ENCODE measurements at places on chromosomes 1 and 21.
A peak's percentile ranks its signal among the peaks of the same experiment; 100 is the strongest.

- no peak for DNase-seq
Measured at GRCh38 chr1:55224729-55225128, 9.6 kb upstream of the USP24 start.

GRCh38 chr1:61332196-61332753, 249.9 kb downstream of the NFIA start:
- DNase-seq = no peak

- peak; percentile 61 for DNase-seq
Measured at GRCh38 chr1:213997038-213997771, 9.4 kb downstream of the PROX1 start.

DNA sequence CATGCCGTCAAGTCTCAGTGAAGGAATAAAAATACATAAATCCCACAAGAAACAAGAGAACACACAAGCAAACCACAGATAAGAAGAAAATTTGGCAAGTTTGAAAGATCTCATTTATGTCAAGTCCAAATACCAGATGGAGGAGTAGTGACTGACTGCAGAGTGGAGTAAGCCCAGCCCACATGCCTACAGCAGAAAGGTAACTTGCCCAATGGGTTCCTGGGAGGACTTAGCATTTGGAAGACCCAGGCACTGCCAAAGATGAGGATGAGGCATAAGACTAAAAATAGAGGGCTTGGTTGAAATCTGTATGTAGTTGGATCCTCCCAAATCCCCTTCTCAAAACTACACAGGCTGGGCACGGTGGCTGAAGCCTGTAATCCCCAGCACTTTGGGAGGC, 70.8 kb downstream of the ZNF648 start:
- no peak for DNase-seq

- no peak for DNase-seq
Measured at GRCh38 chr1:204274446-204274845, 60.7 kb upstream of the GOLT1A start.

DNA sequence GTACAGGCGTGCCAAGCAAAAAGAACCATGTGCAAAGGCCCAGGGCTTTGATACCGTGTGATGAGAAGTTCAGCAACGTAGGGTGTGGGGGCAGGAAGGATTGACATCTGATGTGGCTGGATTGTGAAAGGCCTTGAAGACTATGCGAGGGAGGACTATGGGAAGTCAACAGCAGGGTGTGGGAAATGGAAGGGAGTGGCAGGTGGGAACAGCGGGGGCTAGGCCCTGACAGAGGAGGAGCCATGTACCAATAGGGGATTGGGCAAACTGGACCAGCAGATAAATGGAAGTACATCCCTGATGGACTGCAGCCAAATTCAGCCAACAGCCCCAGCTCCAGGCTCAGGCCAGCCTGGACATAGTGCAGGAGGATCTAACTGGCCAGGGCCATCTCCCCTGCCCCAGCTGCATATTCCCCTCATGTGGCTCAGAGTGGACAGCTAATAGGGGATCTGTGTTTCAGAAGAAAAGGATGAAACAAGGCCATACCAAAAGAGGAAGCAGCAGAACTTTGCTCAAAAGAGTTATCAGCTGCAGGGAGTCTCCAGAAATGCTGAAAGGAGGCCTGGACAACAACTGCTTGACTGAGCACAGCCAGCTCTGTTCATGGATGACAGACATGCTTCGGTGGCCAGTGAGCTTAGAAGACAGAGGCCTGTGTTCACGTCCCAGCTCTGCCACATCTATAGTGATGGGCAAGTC, 140.2 kb upstream of the SGIP1 start:
- DNase-seq = no peak

DNA sequence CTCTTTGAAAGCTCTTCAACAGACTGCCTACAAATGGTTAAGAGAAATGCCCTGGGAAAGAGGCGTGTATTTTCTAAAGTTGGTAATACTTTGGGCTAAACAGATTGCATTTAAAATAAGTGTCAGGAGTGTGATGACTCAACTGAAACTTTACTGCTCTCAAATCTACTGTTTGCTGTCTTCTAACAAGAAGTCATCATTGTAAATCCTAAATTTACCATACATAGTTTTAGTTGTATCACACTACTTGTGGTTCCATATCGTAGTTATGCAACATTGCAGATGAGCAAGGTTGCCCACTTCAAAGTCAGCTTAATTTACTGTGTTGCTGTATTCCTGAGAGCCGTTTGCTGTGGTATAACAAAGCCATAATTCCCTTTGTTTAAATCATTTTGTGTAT, 59.6 kb downstream of the RGS21 start:
- no peak for DNase-seq

DNA sequence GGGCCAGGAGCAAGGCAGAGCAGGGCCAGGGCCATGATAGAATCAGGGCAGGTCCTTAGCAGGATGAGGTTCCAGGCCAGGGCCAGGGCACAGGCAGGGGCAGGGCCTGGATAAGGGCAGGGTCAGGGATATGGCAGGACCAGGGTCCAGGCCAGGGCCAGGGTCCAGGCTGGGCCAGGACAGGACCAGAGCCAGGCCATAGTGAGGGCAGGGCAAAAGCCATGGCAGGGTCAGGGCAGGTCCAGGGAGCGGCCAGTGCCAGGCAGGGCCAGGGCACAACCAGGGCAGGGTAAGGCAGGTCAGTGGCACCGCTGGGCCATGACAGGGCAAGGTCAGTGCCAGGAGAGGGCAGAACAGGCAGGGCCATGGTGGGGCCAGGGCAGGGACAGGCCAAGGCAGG, 152.2 kb downstream of the LIPI start:
- DNase-seq = no peak

GRCh38 chr1:212506666-212507065, 73.9 kb downstream of the NENF start:
- no peak for DNase-seq

- DNase-seq = peak; percentile 6
Measured at GRCh38 chr21:17514124-17514845, 1.4 kb downstream of the CXADR start.

DNA sequence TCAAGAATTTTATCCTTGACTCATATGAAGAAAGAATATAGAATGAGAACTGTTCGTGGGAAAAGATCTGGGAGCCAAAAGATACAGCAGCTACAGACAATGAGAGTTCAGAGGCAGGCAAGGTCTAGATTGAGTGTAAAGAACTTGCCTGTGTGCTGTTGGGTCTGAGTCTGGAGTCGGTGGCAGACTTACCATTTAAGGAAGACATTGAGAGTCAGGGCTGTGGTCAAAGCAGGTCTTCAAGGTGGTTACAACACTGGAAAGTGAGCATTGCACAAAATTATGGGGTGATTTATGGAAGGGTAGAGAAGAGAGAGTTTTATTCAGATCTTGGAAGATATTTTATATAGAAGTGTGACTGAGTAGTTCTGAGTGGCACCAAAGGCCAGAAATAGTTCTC, 80.6 kb downstream of the TBX19 start:
- no peak for DNase-seq

GRCh38 chr1:80047791-80048190, 1041.3 kb upstream of the ADGRL4 start:
- DNase-seq = peak; percentile 85

DNA sequence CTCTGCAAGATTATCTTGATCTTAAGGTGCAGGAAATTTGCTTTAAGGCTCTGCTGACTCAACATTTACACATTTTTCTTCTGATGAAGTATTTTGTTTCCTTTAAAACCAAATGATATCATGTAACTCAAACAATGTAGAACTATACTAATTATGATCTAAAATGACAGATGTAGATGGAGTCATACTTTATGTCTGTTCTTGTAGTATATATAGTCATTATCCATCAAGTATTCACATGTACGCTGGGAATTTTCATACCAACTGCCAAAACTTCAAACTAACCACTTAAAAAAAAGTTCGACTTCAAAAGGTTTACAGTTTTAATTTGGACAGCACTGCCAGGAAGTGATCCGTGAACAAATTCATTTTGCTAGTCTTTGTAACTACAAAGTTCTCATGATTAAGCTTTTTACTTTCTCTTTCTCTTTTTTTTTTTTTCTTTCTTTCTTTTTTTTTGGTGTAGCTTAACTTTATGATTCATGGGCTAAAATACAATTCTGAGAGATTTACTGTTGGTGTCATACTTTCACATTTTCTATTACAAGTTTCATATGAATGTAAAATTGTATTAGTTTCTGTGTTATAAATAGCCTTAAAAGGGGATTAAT, 509.0 kb upstream of the CXADR start:
- peak; percentile 6 for DNase-seq

DNA sequence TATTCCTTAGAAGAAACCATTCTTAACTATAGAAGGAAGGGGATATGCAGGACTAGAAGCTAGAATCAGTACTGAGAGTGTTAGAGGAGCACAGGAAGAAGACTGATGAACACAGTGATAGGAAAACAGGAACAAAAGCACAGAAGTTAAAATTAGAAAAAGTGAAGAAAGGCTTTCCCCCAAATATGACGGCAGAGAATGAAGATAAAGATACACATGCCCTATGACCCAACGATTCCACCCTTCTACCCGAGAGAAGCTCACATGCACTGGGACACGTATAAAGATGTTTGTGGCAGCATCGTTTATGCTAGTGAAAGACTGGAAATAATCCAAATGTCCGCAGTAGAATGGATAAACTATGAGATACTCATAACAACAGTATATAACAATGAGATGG, 74.2 kb downstream of the DTL start:
- DNase-seq = no peak

DNA sequence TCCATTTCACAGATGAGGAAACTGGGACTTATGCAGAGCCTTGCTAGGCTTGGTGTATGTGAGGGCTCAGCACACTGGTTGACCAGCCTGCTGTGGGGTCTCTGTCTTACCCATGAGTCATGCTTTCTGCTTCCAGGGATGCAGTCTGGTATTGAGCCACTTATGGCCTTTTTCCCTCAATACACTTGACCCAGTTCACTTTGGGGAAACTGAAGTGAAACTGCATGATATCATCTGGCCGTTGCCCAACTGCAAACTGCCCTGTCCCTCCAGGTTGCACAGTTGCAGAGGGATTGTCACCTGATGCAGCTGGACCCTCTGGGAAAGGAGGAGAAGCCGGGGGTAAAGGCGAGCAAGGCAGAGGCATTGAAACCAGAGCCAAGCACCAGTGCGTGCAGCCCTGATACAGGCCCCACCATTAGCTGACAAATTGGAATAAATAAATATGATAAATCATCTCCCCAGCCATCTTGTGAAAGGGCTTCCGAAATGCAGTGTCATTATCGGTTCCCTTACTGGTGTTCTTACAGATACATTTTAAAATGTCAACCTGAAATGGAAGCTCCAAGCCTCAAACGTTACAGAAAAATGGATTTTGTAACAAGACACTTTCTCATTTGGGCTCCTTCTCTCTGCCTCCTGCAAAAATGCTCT, 39.3 kb upstream of the DUSP10 start:
- DNase-seq = peak; percentile 17

DNA sequence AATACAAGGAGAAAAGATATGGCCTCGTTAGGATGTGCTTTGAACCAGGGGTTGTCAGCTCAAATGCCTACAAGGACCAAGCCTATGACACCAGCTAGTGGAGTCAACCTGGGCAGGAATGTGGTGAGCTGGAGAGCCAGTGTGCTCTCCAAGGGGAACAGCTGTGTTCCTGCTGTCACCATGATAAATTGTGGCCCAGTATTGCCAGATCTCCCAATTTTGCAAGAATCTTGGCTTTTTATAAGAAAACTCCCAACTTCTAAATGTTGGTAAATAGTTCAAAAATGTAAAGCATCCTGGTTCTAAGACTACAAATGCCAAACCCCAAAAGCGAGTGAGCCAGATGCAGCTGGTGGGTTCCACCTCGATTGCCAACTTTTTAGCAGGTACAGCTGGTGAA, 391.1 kb downstream of the PLPP3 start:
- DNase-seq = no peak

DNA sequence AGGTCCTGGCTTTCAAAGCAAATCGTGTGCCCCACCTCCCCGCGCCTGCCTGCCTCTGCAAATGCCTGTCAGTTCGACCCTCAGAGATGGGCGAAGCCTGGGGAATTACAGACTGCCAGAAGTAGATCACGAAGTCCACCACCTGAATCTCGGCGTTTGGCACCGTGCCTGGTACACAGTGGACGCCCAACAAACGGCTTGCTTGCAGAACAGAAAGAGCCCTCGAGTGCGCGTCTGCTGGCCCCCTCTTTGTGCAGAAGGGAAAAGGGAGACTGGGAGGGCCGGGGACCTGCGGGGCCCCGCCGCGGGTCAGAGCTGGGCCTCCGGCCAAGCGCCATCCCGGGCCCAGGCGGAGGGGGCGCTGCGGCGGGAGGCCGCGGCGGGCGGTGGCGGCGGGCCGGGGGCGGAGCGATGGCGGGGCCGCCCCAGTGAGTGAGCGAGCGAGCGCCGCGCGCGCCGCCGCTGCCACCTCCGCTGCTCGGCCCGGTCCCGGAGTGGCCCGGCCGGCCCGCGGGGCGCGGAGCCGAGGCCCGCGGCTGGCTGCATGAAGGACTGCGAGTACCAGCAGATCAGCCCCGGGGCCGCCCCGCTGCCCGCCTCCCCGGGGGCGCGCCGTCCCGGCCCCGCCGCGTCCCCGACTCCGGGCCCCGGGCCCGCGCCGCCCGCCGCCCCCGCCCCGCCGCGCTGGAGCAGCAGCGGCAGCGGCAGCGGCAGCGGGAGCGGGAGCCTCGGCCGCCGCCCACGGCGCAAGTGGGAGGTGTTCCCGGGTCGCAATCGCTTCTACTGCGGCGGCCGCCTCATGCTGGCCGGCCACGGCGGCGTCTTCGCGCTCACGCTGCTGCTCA, at the start of gene ZDHHC18:
Gene ZDHHC18, plus strand, starts transcription at position 428 of the 845 bp plus-strand sequence. Its CDS starts 117 bp downstream, at position 545.
- peak; percentile 83 for DNase-seq

- peak; percentile 73 for DNase-seq
Measured at GRCh38 chr1:44903011-44903680, 60.1 kb upstream of the PTCH2 start.

DNA sequence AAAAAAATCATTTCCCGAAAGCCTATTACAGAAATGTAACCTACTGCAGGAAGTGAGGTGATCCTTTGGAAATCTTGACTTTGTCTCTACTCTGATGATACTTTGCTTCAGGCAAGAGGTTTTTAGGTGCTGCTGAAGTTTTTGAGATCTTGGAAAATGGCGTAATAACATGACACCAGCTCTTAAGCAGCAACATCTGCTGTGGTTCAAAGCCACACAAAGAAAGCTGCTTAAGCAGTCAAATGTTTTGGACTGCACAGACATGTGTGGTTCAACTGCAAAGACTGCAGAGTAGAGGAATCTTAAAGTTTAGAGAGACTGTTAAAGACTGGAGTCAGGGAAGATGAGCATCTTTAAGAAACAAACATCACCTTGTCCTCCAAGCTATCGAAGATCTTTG, 139.0 kb downstream of the RASAL2 start:
- DNase-seq = no peak

GRCh38 chr1:56940039-56940438, 25.8 kb downstream of the C8B start:
- no peak for DNase-seq

DNA sequence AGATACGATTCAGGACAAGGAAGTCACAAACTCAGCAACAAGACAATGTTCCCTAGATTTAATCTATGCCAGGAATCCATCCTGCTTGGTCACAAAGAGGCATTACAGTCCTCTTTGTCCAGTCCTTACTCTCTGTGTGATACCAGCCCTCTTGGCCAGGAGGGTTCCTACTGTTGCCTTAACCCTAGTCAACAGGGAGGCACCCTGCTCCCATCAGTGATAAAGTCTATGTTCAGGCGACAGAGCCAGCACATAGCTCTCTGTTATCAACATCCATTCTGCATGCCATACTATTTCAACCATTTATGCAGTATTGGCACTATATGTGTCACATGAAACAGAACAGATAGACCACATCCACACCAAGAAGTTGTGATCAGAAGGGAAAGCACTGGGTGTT, 4.4 kb upstream of the NPL start:
- no peak for DNase-seq

Data from muscle of back (tissue), 13 donors.